Activated naive CD8-positive, alpha-beta T cell treated with anti-CD3 and anti-CD28 coated beads, Interleukin-2, amount 10 ng/mL, durations not matched to agents 7 days and 5 days (primary cell): ENCODE measurements at places on chromosomes 4 and X. TPM values are rescaled to one million over a fixed set of nuclear protein-coding genes. Genes with fewer than 3 reads are reported as not detected.
A peak's percentile ranks its signal among the peaks of the same experiment; 100 is the strongest.

- no peaks in the 10 kb centered on the region for H3K27me3 ChIP-seq
- no peak overlapping the region for H3K4me3 ChIP-seq
- no peak overlapping the region for H3K27ac ChIP-seq
Measured at GRCh38 chr4:147194604-147195003, 248.9 kb upstream of the TTC29 start.

GRCh38 chr4:56757821-56758411 lies 63.6 kb downstream of the SPINK2 start:
- peak overlapping the region; percentile 99 for H3K27ac ChIP-seq
- H3K4me3 ChIP-seq, result peak overlapping the region; percentile 81
- peaks cover 5% of the 10 kb centered on the region for H3K27me3 ChIP-seq
- no peaks in the 10 kb centered on the region for H3K36me3 ChIP-seq

The DKK2 gene
- total RNA-seq, result not detected

The RTL9 gene
- total RNA-seq, result not detected

The KLKB1 gene
- total RNA-seq, result 0.48 TPM
